ENCODE measurements at places on chromosomes 16 and 17.

GRCh38 chr16:87056551-87056950 is 260.6 kb downstream of the C16orf95 start:
- H3K27me3 ChIP-seq: no peaks in the 10 kb centered on the region
- H3K36me3 ChIP-seq: no peaks in the 10 kb centered on the region
- H3K27ac ChIP-seq: no peak overlapping the region
- peaks cover 3% of the 10 kb centered on the region for H3K4me1 ChIP-seq

DNA sequence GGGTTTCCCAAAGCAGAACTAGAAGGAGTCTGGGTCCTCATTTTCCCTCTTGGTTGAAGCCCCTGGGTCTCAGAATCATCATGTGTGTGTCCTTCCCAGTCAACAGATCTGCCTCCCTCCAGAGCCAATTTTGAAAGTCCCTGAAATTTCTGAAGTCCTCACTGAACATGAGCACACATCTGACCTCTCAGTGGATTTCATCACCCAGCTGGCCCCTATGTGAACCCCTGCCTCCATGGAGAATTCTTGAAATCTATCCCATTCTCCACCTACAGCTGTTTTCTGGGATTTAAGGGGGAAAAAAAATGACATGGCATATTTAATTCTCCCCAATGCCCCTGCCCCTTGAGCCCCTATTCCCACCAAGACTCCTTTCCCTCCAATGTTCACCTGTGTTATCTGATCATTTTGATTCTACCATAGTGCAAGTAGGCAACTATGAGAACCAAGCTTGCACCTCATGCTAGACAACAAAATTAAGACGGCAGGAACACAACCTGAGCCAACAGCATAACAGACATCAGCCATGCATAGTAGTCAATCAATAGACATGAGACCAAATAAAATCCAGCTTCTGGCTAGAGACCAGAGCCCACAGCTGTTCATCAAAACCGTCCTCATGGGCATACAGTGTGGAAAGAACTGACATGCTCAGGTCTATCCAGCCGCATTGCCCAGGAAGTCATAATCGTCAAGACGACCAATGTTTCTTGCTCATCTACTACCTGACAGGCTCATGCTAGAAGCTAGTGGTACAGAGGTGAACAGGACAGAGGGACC is 14.9 kb downstream of the SOX9 start:
- H3K4me3 ChIP-seq: no peak overlapping the region
- no peaks in the 10 kb centered on the region for H3K27me3 ChIP-seq
- H3K27ac ChIP-seq: no peak overlapping the region
- no peaks in the 10 kb centered on the region for H3K36me3 ChIP-seq
- DNase-seq: no peak

- H3K4me1 ChIP-seq: peaks cover 4% of the 10 kb centered on the region
- peaks cover 36% of the 10 kb centered on the region for H3K36me3 ChIP-seq
- no peak overlapping the region for H3K27ac ChIP-seq
These were observed 23.1 kb downstream of the KDM8 start for GRCh38 chr16:27226476-27226875.

- DNase-seq: no peak
- H3K27me3 ChIP-seq: no peaks in the 10 kb centered on the region
- no peak overlapping the region for H3K4me3 ChIP-seq
- H3K36me3 ChIP-seq: no peaks in the 10 kb centered on the region
These were observed 51.6 kb downstream of the PMP22 start for GRCh38 chr17:15213381-15214087.

GRCh38 chr17:1649844-1650501 is at the start of gene RILP:
Gene RILP (minus strand): TSS chr17:1649866. CDS start chr17:1649804, 62 bp downstream.
- H3K4me1 ChIP-seq: peaks cover 21% of the 10 kb centered on the region
- peaks cover 48% of the 10 kb centered on the region for H3K36me3 ChIP-seq
- H3K27me3 ChIP-seq: no peaks in the 10 kb centered on the region
- DNase-seq: no peak
- peak within 1 kb of the TSS; percentile 92 for H3K4me3 ChIP-seq
- H3K27ac ChIP-seq: peak within 1 kb of the TSS; percentile 99

DNA sequence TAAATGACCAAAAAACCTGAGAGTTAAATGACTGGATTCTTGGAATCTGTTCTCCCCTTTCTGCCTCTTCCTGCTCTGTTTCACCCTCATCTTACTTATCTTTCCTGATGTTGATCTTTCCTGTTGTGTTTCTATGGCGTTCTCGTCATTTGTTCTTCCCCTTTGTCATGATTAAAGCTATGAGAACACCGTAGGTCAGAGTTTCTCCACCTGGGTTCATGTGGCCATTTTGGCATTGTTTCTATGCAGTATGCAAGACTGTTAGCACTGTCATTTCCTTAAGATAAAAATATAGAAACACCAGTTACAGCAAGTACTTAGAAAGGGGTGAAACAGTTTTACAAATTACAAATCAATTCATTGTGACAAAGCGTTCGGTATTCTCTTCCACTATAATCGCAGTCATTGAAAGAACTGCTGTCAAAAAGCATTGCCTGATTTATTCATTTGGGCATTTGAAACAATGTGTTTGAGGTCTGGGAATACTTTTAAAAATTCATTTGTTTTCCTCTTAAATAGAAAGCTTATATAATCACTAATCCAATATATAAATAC is 166.0 kb downstream of the PHKB start:
- no peak overlapping the region for H3K4me3 ChIP-seq
- H3K27ac ChIP-seq: no peak overlapping the region
- H3K27me3 ChIP-seq: no peaks in the 10 kb centered on the region
- H3K4me1 ChIP-seq: no peaks in the 10 kb centered on the region

DNA sequence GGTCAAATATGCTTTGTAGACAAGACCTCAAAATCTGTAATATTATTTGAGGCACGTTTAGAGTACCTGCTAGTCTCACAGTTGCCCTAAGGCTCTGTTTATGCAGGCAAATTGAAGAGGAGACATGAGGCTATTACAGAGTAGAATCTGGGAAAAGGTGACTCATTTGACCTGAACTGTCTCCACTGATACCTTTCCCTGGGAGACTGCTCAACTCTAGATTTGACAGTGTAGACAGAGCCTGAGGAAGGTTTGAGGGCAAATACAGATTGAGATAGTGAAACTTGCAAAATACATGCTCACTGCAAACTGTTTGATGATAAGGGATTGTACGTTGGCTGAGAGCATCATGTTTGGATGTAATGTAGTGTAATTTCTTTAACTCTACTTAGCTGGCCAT is 1266.6 kb upstream of the CDH8 start:
- H3K4me3 ChIP-seq: no peak overlapping the region
- H3K36me3 ChIP-seq: no peaks in the 10 kb centered on the region
- H3K27me3 ChIP-seq: no peaks in the 10 kb centered on the region
- H3K4me1 ChIP-seq: no peaks in the 10 kb centered on the region
- H3K27ac ChIP-seq: no peak overlapping the region
- no peak for DNase-seq

All from ascending aorta (tissue), 2 donors.